ENCODE measurements at places on chromosomes 7 and 10.

GRCh38 chr10:60798031-60798430 lies 19.8 kb downstream of the CDK1 start:
- no peak for DNase-seq

DNA sequence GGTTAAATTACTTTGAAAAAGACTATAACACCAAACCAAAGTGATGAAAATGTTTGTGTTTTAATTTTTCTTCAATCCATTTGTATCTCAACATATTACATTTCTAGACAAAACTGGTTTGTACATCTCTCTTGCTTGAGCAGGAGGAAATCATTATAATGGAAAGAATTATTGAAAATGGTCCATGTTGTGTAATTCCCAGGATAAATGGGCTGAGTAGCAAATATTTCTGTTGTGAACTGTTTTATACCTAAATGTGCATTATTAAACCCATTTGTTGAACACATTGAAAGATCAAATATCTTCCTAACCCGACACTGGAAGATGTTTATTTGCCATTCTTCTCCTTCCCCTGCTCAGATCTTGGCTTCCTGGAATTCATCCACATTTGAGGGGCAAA lies 14.1 kb upstream of the CDK6 start:
- DNase-seq: no peak

DNA sequence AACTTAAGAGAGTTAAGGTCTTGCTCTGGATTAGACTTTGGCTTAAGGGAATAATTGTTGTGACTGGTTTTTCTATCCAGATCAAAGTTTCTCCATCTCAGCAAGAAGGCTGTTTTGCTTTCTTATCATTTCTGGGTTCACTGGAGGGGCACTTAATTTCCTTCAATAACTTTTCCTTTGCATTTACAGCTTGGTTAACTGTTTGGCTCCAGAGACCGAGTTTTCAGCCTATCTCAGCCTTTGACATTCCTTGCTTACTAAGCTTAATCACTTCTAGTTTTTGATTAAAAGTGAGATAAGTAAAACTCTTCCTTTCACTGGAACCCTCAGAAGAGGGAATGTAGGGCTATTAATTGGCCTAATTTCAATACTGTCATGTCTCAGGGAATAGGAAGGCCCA lies 76.4 kb downstream of the LARP4B start:
- DNase-seq: no peak

DNA sequence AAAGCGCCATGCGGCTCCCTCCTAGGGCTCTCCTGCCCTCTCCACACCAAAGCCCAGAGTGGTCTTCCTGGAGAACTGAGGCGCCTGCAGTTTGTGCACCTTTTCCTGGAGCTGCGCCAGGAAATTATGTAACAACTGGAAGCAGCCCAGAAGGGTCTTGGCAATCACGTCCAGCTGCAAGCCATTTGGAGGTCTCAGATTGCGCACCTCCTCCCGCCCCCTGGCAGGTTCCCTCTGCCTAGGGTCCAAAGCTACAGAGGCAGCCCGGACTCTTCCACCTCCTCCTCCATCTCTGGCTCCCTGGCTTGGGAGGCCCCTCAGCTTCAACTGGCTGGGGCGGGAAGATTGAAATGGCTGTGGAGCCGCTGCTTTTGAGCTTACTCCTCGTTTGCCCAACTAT lies 34.0 kb upstream of the SFTPD start:
- no peak for DNase-seq

- DNase-seq: no peak
These were observed 530.8 kb downstream of the CNTNAP2 start for GRCh38 chr7:146647445-146647844.

Measured in NCI-H526 (cell line).